GM23248 (cell line): ENCODE measurements at places on chromosomes 5 and 9. TPM values are rescaled to one million over a fixed set of nuclear protein-coding genes. Genes with fewer than 3 reads are reported as not detected.

GRCh38 chr9:133811471-133811870 lies 73.3 kb upstream of the SARDH start:
- DNase-seq, result no peak

DNA sequence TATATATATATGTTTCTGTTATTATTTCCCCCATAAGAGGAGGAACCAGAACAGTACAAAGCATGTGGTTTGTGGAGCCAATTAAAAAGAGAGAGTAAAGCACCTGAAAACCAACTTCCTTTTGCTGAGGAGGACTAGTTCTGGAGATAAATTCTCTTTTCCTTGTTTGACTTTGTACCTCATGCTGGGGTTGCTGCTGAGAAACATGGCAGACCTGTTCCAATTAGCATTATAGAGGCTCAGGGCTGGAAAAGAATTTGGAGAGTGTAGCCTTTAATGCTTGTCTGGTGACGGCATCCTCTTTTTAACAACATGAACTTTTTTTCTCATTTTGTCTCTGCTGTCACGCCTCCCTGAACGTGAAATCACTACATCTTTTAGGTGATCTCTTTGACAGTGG lies 32.8 kb upstream of the NMUR2 start:
- no peak for DNase-seq

GRCh38 chr9:15416880-15417279 lies 5.8 kb upstream of the SNAPC3 start:
- peak; percentile 41 for DNase-seq

GRCh38 chr5:11584017-11584416 lies 320.2 kb downstream of the CTNND2 start:
- no peak for DNase-seq

DNA sequence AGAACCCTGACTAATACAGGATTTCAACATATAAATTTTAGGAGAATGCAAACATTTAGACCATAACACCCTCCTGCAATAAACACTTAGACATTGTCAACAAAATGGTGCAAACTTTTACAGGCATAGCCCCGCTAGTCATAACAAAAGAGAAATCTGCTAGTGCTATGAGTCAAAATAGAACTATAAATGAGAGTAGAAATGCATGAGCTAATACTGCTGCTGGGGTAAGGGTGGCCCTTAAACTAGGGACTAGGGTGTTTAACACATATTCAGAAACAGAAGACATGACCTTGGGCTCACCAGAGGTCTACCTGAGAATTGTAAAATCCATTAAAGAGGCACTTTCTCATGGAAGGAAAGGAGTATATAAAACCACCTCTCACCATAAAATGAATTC lies 131.6 kb downstream of the TLR4 start:
- DNase-seq, result no peak

Gene SARDH
- total RNA-seq, result 0.89 and 2.4 TPM in 2 replicates

Gene CD274
- 4.2 and 4.3 TPM in 2 replicates for total RNA-seq

DNA sequence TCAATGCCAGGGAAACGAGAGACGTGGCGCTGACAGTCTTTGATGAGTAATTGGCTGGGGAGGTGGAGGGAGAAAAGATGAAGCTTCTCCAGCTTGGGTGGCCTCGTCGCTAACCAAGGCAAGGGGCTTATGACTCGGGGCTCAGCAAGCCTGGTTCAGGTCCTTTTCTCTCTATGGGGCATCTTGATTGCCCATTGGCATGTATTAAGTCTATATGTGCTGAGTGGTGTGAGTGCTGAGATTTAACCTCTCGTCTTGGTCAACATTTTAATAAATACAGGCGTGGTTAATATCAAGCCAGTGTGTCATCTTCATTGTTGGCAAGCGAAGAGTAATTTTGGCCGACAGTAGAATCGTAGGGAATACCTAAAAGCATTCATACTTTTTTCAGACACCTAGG lies 85.9 kb downstream of the RAI14 start:
- peak; percentile 60 for DNase-seq

DNA sequence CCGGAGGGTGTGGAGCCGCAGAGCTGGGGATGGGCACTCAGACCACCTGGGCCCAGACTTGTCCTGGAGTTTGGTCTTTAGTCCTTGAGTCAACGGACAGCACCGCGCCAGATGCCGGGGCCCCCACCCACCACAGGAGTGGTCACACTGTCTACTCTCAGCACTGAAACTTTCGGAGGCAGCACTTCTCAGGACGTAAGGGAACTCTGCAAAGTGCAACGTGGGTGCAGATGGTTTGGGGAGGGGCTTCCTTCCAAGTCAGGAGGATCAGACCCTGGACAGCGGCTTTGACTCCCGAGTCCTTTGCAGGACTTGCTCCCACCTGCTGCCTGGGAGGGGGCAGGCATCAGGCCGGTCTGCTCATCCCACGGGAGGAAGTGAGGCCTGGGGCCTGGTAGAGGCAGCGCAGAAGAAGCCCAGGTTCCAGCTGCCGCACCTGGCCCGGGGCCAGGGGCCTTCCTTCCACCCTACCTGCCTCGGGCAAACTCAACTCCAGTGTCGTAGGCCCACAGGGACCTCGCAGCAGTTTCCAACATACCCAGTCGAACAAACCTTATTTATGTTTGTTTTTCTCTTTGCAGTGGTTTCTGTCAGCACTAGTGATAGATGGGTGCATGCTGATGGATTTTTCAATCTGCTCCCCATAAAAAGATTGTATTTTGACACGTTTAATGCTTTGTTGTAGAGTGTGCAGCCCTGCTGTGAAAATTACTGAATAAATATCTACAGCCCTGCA lies 149.8 kb upstream of the PPP1R26 start:
- DNase-seq, result no peak

GRCh38 chr5:109865637-109866036 lies 175.9 kb downstream of the MAN2A1 start:
- DNase-seq, result peak; percentile 88

- peak; percentile 63 for DNase-seq
These were observed 19.8 kb upstream of the NUDT12 start for GRCh38 chr5:103582364-103582763.

- DNase-seq, result no peak
These were observed 11.7 kb upstream of the RPS14 start for GRCh38 chr5:150461231-150461630.

Gene CDO1
- 0.89 and 4.3 TPM in 2 replicates for total RNA-seq

- DNase-seq, result no peak
These were observed 25.5 kb upstream of the SLC25A51 start for GRCh38 chr9:37929441-37929895.

GRCh38 chr5:143372187-143372829 lies 31.2 kb downstream of the NR3C1 start:
- peak; percentile 47 for DNase-seq

Gene FBN2
- 63.2 and 70.8 TPM in 2 replicates for total RNA-seq

DNA sequence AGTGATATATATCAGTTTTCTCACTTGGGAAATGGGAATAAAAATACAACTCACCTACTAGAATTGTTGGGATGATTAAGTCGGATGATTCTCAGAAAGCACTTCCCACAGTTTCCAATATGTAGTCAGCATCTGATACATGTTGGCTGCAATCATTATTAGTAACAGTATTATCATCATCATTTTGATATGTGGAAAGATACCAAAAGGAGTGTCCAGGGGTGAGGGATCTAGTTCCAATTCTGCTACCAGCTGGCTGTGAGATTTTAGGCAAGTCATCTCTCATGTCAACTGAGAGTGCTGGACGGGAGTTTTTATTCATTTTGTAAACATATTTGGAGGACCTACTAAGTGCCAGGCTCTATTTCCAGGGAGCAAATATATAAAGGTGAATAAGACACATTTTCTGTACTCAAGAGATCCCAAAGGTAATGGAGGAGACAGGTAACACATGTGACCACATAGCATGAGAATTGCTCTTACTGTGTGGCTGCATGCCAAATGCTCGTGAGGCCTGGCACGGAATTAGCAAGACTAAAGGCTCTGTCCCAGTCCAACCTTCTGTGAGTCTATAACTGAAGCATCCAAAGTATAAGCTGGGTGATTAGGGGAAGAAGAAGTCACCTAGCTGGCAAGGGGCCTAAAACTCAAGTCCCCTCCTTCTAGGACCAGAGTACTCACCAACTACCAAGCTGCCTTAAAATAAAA lies 83.0 kb downstream of the GRIA1 start:
- DNase-seq, result peak; percentile 42

Gene FLT4
- total RNA-seq, result 0.76 TPM in 1 of 2 replicates, not detected in the other

Gene PLAC8L1
- 2.3 TPM in 1 of 2 replicates, not detected in the other for total RNA-seq

Gene SPATA31E1
- total RNA-seq, result not detected in 2 replicates

- no peak for DNase-seq
These were observed 536.5 kb upstream of the ZNF462 start for GRCh38 chr9:106326493-106326892.

Gene ADAMTS2
- total RNA-seq, result 132 and 141 TPM in 2 replicates

DNA sequence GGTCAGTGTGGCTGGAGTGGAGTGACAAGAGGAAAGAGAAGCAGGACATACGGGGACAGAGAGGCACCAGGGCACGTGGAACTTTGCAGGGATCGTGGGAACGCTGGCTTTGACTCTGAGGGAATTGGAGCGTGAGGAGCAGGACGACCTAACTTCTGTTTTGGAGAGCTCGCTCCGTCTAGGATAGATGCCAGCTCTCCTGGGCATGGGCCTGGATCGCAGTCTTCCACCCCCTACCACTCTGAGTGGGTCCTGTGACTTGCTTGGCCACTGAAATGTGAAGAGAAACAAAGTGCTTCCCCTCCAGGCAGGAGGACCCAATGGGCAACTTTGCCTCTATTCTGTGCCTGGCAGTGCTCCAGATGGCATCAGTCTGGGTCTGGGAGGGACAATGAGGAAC lies 8.7 kb upstream of the SH3PXD2B start:
- DNase-seq, result no peak

Gene RNF183
- total RNA-seq, result not detected in 2 replicates

DNA sequence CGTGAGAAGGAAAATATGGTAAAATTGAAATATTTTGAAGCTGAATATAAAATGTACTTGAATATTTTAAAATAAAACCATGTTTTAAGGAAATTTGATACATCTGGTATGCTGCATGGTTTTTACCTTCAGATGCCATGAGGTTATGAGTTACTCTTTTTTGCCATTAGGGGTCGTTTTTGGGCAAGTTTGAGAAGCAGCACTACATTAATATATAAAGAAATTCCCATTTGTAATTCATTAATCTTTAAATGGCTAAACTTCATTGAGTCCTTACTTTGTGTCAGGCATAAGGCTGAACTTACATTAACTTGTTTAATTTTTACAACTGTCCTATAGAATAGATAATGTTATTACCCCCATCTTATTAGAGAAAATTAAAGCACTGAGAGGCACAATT lies 152.3 kb downstream of the KDM4C start:
- peak; percentile 51 for DNase-seq

GRCh38 chr5:97752871-97753270 lies 569.8 kb upstream of the RIOK2 start:
- DNase-seq, result no peak

DNA sequence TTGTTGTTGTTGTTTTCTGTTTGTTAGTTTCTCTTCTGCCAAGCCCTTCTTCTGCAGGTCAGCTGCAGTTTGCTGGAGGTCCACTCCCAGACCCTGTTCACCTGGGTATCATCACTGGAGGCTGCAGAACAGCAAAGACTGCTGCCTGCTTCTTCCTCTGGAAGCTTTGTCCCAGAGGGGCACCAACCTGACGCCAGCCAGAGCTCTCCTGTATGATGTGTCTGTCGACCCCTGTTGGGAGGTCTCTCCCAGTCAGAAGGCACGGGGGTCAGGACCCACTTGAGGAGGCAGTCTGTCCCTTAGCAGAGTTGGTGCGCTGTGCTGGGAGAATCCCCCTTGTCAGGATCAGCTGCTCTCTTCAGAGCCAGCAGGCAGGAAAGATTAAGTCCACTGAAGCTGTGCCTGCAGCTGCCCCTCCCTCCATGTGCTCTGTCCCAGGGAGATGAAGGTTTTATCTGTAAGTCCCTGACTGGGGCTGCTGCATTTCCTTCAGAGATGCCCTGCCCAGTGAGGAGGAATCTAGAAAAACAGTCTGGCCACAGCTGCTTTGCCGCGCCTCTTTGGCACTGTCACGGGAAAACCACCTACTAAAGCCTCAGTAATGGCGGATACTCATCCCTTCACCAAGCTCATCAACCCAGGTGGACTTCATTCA lies 299.2 kb downstream of the EDIL3 start:
- DNase-seq, result no peak

GRCh38 chr5:9059920-9060691 lies 485.8 kb downstream of the SEMA5A start:
- peak; percentile 99 for DNase-seq

DNA sequence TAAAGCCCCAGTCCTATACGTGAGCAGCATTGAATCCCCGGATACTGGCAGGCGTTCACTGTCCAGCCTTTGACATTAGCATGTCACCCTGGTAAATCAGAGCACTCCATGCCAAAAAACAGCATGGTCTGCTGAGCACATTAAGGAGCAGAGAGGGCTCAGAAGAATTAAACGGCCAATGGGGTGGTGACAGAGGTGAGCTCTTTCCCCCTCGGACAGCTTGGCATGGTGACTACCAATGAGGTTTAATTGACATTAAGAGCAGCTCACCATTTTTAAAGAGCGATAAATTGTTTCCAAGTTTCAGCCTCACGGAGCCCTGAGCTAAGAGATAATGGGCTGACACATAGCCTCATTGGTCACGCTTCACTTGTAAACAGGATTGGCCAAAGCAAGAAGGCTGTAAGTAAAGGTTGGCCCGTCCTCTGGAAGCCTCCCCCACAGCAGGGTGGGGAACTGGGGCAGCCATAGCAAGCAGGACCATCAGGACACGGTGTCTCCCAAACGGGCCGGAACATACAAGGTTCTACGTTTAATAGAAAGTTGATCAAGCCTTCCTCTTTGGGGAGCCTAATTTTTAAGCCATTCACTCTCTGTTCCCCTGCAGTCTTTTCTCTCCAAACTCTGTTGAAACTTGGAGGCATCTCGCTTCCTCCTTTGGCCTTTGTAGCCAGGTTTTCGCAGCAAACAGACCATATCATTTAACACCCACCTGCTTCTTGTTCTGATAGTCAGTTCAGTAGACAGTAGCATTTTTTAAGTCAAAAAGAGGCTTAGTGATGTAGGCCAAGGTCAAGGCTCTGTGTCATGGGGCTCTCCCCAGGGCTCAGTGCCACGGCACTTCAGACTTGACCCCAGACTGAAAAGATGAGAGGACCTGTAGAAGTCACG lies 25.9 kb downstream of the QRFP start:
- no peak for DNase-seq

DNA sequence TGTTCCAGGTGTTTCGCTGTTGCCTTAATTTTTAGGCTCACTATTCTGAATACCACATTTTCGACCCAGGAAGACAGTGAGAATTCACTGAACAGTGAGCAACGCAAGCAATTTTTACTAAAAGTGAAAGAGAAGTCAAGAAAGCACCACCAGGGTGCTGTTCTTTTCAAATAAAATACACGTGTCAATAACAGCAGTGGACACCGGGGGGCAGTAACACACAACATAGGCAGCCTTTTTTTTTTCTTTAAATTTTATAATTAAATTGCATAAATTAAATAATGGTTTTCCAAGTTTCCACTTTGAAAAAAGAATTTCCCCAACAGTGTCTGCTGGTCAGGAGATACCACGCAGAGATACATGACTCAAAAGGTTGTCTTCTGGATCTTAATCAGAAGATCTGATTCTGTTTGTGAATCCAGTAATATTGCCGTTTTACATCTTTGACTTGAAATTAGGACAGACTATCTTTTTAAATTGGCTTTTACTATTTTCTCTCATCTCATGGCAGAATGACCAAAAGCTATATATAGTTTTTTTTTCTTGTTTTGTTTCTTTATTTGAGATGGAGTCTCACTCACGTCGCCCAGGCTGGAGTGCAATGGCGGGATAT lies 47.1 kb upstream of the SH3GL2 start:
- DNase-seq, result peak; percentile 74

Gene PCDHB9
- total RNA-seq, result 1.5 and 2.5 TPM in 2 replicates

Gene CAAP1
- total RNA-seq, result 17.2 and 23.1 TPM in 2 replicates

GRCh38 chr5:129379406-129379805 lies 80.7 kb upstream of the ADAMTS19 start:
- no peak for DNase-seq
